ENCODE measurements at places on chromosomes 16 and 17. TPM values are rescaled to one million over a fixed set of nuclear protein-coding genes. Genes with fewer than 3 reads are reported as not detected.

WFIKKN2 gene
- total RNA-seq, result 2.4 TPM

RAB11FIP4 gene
- total RNA-seq, result 30.8 TPM

ZNF785 gene
- 16.9 TPM for total RNA-seq

TSPAN10 gene
- total RNA-seq, result 2.5 TPM

DNA sequence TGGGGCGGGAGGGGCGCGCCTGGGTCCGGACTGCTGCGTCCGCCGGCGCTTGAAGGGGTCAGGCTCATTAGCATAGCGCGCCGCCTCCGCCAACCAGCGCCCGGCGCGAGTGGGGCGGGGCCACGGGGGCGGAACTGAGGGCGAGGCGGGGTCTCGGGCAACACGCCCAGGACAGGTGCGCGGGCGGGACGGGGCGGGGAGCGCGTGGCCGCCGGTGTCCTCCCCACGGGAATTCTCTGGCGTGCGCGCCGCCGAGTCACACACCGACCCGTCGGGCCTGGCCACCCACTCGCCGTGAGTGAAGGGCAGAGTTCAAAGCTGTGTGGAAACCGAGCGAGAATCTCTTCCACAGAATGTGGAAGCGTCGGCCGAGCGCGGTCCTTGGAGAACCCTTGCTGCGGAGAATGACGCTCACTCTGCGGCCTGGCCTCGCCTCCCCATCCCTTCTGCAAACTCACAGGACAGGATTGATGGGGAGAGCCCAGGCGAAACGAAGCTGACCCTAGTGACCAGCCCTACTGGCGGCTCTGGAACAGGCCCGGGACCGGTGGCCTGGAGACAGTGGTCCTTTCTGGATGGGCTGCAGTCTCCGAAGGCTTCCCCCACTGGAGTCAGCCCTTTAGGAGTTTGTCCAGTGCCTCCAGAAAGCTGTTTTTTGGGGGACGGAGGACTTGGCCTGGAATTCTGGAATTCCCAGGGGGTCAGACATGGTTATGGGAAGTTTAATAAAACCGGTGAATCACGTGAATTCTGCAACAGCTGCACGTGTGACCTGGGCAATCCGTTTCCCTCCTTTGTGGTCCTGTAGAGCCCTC, at the start of gene SNAI3:
Gene SNAI3 (minus strand): TSS at position 69 of the 815 bp plus-strand sequence. CDS start 101 bp downstream, outside the sequence.
- H3K27me3 ChIP-seq, result peaks cover 3% of the 10 kb centered on the region
- peak within 1 kb of the TSS; percentile 45 for H3K4me3 ChIP-seq
- H3K27ac ChIP-seq, result no peak within 1 kb of the TSS
- DNase-seq, result peak; percentile 78

DNA sequence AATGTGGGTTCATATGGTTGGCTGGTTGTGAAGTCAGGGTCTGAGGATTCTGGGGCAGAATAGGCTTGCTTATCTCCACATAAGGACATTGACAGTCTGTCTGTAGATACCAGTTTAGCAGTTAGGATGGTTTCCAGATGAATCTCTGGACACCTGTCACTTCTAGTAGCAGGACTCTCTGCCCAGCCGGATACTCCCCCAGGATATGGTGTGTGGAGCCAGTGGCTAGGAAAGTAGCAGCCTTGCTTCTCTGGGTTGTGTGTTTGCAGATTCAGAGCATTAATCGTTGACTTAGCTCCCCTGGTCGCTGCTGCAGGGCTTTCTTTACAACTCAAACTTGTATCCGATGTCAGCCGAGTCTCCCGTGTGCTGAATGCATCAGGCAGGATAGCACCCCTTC, 45.2 kb downstream of the CLEC16A start:
- H3K36me3 ChIP-seq, result no peaks in the 10 kb centered on the region
- no peak overlapping the region for H3K4me3 ChIP-seq
- no peaks in the 10 kb centered on the region for H3K4me1 ChIP-seq
- no peak for DNase-seq
- H3K27ac ChIP-seq, result no peak overlapping the region
- H3K27me3 ChIP-seq, result no peaks in the 10 kb centered on the region

- no peaks in the 10 kb centered on the region for H3K36me3 ChIP-seq
- H3K27ac ChIP-seq, result peak overlapping the region; percentile 28
- DNase-seq, result peak; percentile 58
- no peak overlapping the region for H3K4me3 ChIP-seq
- no peaks in the 10 kb centered on the region for H3K27me3 ChIP-seq
- peaks cover 19% of the 10 kb centered on the region for H3K4me1 ChIP-seq
Measured at GRCh38 chr17:50660042-50660886, 25.6 kb downstream of the ABCC3 start.

GRCh38 chr17:77542551-77543490, 402.1 kb downstream of the SEC14L1 start:
- no peak overlapping the region for H3K27ac ChIP-seq
- H3K4me1 ChIP-seq, result no peaks in the 10 kb centered on the region
- H3K36me3 ChIP-seq, result no peaks in the 10 kb centered on the region
- H3K27me3 ChIP-seq, result no peaks in the 10 kb centered on the region
- DNase-seq, result peak; percentile 82
- no peak overlapping the region for H3K4me3 ChIP-seq

- no peak overlapping the region for H3K4me3 ChIP-seq
- DNase-seq, result no peak
- H3K4me1 ChIP-seq, result no peaks in the 10 kb centered on the region
- H3K27me3 ChIP-seq, result peaks cover 3% of the 10 kb centered on the region
- H3K36me3 ChIP-seq, result no peaks in the 10 kb centered on the region
Measured at GRCh38 chr16:87276091-87276701, 41.0 kb downstream of the C16orf95 start.

GRCh38 chr17:44247440-44247841, 20.5 kb downstream of the SLC4A1 start:
- H3K4me1 ChIP-seq, result no peaks in the 10 kb centered on the region
- H3K36me3 ChIP-seq, result no peaks in the 10 kb centered on the region
- H3K27me3 ChIP-seq, result no peaks in the 10 kb centered on the region
- no peak overlapping the region for H3K27ac ChIP-seq
- no peak overlapping the region for H3K4me3 ChIP-seq

DNA sequence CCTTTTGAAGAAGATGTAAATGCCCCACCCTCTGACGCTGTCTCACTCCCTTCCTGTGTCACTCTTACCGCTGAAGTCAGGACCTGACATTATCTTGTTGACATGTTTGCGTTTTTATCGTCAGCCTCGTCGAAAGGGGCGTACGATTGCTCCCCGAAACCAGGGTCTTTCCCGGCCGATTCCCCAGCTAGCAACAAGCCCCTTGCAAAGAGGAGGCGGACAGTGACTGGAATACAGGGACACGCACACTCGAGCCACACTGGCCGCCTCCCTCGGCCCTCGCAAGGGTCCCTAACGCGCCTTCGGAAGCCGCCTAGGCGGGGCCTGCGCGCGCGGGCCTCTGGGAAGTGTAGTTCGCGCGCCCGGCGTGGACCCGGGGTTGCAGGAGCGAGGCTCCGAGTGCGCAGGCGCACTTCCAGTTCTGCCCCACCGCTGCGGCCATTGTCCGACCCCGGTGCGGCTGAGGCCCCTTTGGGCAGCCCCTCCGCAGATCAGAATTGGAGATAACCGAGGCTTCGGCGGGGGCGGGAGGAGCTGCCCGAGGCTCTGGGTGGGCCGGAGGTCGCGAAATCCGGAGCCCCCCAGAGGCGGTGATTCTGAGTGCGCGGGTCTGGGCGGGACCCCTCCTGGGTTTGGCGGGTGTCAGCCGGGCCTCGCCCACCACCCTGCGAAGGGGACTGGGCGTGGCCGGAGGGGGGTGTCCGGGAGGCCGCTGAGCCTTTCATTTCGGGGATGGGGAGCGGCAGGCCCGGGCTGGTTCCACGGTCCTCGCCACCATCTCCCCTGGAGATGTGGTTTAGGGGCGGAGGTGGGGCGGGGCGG, at the start of gene ZFP90:
Gene ZFP90 (plus strand): TSS at position 412 of the 822 bp plus-strand sequence. CDS start 502 bp downstream, outside the sequence.
- DNase-seq, result peak; percentile 76
- H3K27ac ChIP-seq, result peak within 1 kb of the TSS; percentile 57
- H3K4me1 ChIP-seq, result no peaks in the 10 kb centered on the region
- H3K4me3 ChIP-seq, result peak within 1 kb of the TSS; percentile 91
- no peaks in the 10 kb centered on the region for H3K27me3 ChIP-seq

DNA sequence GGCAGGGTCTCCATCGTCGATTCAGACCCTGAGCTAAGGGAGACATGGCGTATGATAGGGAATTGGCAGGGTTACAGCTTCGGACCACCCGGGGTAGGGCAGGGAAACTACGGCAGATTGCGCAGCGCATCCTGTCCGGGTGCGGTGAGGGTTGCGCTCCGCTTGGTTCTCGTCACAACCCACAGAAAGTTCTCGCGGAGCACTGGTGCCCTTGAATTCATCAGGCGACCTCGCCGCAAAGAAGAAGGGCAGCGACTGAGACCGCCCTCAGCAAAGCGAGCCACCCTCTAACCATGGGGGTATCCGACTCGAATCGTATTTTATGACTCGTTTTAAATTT, 1.2 kb downstream of the HS3ST3B1 start:
- H3K4me3 ChIP-seq, result peak overlapping the region; percentile 55
- no peaks in the 10 kb centered on the region for H3K4me1 ChIP-seq
- no peak for DNase-seq
- H3K36me3 ChIP-seq, result no peaks in the 10 kb centered on the region
- H3K27me3 ChIP-seq, result peaks cover 14% of the 10 kb centered on the region

DNA sequence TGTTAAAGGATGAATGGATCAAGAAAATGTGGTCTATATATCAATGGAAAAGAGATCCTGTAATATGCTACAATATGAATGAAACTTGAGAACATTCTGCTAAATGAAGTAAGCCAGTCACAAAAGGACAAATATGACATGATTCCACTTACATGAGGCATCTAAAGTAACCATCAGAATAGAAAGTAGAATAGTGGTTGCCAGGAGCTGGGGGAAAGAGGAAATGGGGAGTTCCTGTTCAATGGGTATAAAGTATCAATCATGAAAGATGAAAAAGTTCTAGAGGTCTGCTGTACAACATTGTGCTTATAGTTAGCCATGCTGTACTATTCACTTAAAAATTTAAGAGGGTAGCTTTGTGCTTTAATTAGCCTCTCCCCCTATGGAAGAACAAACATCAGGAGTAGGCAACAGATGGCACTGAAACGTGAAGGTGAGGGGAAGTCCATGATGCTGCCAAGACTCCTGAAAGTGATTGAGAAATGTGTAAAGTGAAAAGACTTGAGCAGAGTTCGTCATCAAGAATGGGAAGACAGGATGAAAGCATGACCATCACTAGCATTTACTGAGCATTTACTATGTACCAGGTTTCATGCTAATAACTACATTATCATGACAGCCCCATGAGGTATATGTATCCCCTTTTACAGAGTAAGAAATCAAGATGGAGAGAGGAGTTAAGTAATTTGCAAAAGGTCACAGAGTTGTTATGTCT, 167.2 kb downstream of the CYB561 start:
- H3K36me3 ChIP-seq, result no peaks in the 10 kb centered on the region
- DNase-seq, result no peak
- no peaks in the 10 kb centered on the region for H3K4me1 ChIP-seq
- no peaks in the 10 kb centered on the region for H3K27me3 ChIP-seq

DNA sequence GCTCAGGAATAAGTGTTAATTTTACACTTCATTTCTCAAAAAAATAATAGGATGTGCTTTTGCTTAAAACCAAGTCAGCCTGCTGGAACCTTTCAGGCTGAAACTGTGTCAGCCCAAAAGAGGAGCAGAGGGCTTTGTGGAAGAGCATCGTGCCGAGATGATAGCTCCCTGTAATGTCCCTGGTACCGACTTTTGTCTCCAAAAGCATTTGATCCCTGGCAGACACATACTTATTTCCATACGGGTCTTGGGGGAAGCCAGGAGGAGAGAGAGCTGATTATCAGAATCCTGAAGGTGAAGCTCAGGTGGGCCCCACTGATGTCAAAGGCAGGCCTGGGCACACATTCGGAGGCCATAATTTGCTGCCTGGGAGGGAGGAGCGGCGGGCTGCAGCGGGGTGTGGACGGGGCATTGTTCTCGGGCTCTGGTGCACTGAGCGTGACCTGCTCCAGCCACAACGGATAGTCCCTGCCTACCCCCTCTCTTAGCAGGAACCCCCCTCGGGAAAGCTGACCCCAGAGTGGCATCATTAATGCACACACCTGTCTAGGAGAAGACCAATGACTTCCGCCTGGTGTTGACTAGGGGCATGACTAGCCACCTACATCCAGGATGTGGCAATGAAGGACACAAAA, 155.9 kb downstream of the C16orf78 start:
- no peak for DNase-seq
- H3K4me3 ChIP-seq, result no peak overlapping the region
- no peaks in the 10 kb centered on the region for H3K4me1 ChIP-seq
- H3K27ac ChIP-seq, result no peak overlapping the region
- H3K36me3 ChIP-seq, result no peaks in the 10 kb centered on the region

GRCh38 chr16:16890964-16891363, 512.0 kb downstream of the NPIPA7 start:
- no peaks in the 10 kb centered on the region for H3K36me3 ChIP-seq
- no peaks in the 10 kb centered on the region for H3K4me1 ChIP-seq
- no peak overlapping the region for H3K4me3 ChIP-seq

DNA sequence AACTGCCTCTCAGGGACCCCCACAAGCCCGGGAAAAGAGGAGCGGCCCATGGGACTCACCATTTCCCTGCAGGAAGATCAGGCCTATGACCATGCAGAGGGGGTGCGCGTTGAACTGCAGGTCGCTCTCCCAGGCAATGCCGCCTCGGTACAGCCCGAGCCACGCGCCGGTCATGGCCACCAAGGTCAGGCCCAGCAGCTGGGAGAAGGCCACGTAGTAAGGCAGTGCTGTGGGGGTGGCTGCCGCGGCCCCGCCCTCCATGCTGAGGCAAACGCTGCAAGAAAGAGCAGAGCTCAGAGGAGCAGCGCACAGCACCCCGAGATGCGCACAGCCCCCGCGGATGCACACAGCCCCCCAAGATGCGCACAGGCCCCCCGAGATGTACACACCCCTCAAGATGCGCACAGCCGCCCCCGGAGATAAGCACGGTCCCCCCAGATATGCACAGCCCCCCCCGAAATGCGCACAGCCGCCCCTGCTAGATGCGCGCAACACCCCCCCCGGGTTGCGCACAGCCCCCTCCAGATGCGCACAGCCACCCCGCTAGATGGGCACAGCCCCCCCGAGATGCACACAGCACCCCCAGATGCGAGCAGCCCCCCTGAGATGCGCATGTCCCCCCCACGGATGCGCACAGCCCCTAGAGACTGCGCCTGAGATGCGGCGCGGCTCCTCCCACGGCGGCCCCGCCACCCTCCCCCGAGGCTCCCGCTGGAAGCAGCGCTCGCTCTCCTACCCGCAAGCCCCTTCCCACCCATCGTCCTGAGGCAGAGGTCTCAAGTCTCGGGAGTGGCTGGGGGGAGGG, 8.6 kb downstream of the CYB561 start:
- no peak overlapping the region for H3K4me3 ChIP-seq
- no peaks in the 10 kb centered on the region for H3K27me3 ChIP-seq
- no peak for DNase-seq
- peaks cover 34% of the 10 kb centered on the region for H3K4me1 ChIP-seq

- no peaks in the 10 kb centered on the region for H3K27me3 ChIP-seq
- H3K4me3 ChIP-seq, result peak within 1 kb of the TSS; percentile 39
- peaks cover 5% of the 10 kb centered on the region for H3K4me1 ChIP-seq
- H3K36me3 ChIP-seq, result no peaks in the 10 kb centered on the region
Measured at GRCh38 chr17:56593646-56594319, at the start of gene NOG. TSS of gene NOG (plus strand) at chr17:56593699. CDS start at chr17:56594224, 525 bp downstream.

Data from prostate gland (tissue), 2 donors.